Body of pancreas (tissue), 4 donors: ENCODE measurements at places on chromosomes 1 and 21.
A peak's percentile ranks its signal among the peaks of the same experiment; 100 is the strongest.

GRCh38 chr1:19101244-19101643 lies 108.8 kb downstream of the UBR4 start:
- H3K4me3 ChIP-seq, result no peak overlapping the region
- no peak overlapping the region for H3K27ac ChIP-seq
- DNase-seq, result no peak
- peaks cover 52% of the 10 kb centered on the region for H3K36me3 ChIP-seq
- H3K4me1 ChIP-seq, result no peaks in the 10 kb centered on the region
- H3K27me3 ChIP-seq, result no peaks in the 10 kb centered on the region

- no peak overlapping the region for H3K27ac ChIP-seq
- H3K27me3 ChIP-seq, result no peaks in the 10 kb centered on the region
These were observed 50.1 kb downstream of the ATF6 start for GRCh38 chr1:161816201-161816600.

- H3K4me1 ChIP-seq, result no peaks in the 10 kb centered on the region
- no peaks in the 10 kb centered on the region for H3K36me3 ChIP-seq
- H3K27me3 ChIP-seq, result no peaks in the 10 kb centered on the region
- no peak overlapping the region for H3K4me3 ChIP-seq
- H3K27ac ChIP-seq, result no peak overlapping the region
- no peak for DNase-seq
These were observed 10.1 kb upstream of the TIAM1 start for GRCh38 chr21:31354122-31354521.

- H3K4me1 ChIP-seq, result peaks cover 24% of the 10 kb centered on the region
- no peaks in the 10 kb centered on the region for H3K36me3 ChIP-seq
- no peak overlapping the region for H3K4me3 ChIP-seq
- DNase-seq, result no peak
These were observed 48.6 kb downstream of the MIGA1 start for GRCh38 chr1:77828098-77828497.

DNA sequence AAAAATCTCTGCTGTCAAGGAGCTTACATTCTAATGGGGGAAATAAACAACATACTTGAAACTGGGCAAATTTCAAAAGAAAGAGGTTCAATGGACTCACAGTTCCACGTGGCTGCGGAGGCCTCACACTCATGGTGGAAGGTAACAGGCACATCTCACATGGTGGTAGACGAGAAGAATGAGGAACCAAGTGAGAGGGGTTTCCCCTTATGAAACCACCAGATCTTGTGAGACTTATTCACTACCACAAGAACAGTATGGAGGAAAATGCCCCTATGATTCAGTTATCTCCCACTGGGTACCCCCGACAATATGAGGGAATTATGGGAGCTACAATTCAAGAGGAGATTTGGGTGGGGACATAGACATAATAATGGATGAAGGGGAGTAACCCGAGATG lies 226.4 kb downstream of the ZP4 start:
- no peaks in the 10 kb centered on the region for H3K27me3 ChIP-seq
- H3K36me3 ChIP-seq, result no peaks in the 10 kb centered on the region
- no peak overlapping the region for H3K27ac ChIP-seq
- H3K4me1 ChIP-seq, result no peaks in the 10 kb centered on the region
- no peak for DNase-seq
- H3K4me3 ChIP-seq, result no peak overlapping the region

GRCh38 chr1:57411262-57411661 lies 12.6 kb downstream of the DAB1 start:
- DNase-seq, result no peak
- H3K27ac ChIP-seq, result no peak overlapping the region
- no peaks in the 10 kb centered on the region for H3K27me3 ChIP-seq
- no peak overlapping the region for H3K4me3 ChIP-seq
- no peaks in the 10 kb centered on the region for H3K36me3 ChIP-seq

GRCh38 chr1:156121457-156121856 lies 6.9 kb downstream of the LMNA start:
- DNase-seq, result no peak
- no peaks in the 10 kb centered on the region for H3K36me3 ChIP-seq
- peaks cover 98% of the 10 kb centered on the region for H3K4me1 ChIP-seq
- H3K27me3 ChIP-seq, result no peaks in the 10 kb centered on the region
- H3K4me3 ChIP-seq, result no peak overlapping the region
- peak overlapping the region; percentile 92 for H3K27ac ChIP-seq

DNA sequence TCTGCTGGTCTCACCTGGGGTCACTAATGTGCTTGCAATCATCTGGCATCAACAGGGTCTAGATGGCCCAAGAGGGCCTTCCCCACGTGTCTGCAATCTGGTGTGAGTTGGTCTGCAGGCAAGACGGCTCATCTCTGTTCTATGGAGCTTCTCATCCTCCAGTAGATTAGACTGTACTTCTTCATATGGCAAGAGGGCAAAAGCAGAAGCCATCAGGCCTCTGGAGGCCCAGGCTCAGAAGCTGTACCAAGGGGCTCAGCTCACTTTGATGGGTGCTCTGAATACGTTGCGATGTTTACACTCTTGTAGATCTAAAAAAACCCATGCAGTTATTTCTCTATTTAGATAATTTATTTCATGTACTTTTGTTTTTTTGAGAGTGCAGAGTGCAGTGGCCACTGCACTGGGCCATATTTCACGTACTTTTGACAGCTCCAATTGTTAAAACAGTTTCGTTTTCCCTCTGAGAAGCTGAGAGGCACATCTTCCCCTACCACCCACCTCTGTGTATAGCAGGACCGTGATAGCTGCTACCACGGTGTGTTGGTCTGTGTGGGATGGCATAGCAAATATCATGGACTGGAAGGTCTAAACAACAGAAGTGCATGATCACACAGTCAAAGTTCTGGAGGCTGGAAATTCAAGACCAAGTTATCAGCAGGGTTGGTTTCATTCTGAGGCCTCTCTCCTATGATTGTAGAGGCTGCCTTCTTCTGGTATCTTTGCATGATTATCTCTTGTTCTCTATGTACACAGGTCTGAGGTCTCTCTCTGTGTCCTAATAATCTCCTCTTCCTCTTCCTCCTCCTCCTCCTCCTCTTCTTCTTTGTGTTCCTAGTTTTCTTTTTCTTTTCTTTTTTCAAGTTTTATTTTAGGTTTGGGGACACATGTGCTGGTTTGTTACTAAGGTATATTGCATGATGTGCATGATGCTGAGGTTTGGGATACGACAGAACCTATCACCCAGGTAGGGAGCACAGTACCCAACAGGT lies 17.0 kb downstream of the CITED4 start:
- no peaks in the 10 kb centered on the region for H3K27me3 ChIP-seq
- no peak overlapping the region for H3K4me3 ChIP-seq
- H3K36me3 ChIP-seq, result no peaks in the 10 kb centered on the region
- peak overlapping the region; percentile 5 for H3K27ac ChIP-seq

- no peaks in the 10 kb centered on the region for H3K36me3 ChIP-seq
- H3K27me3 ChIP-seq, result no peaks in the 10 kb centered on the region
- DNase-seq, result no peak
- H3K4me1 ChIP-seq, result no peaks in the 10 kb centered on the region
These were observed 223.9 kb downstream of the DUSP10 start for GRCh38 chr1:221517961-221518360.

- H3K4me1 ChIP-seq, result no peaks in the 10 kb centered on the region
- no peak overlapping the region for H3K27ac ChIP-seq
- no peak overlapping the region for H3K4me3 ChIP-seq
- no peak for DNase-seq
- H3K36me3 ChIP-seq, result no peaks in the 10 kb centered on the region
- no peaks in the 10 kb centered on the region for H3K27me3 ChIP-seq
These were observed 27.7 kb downstream of the PIGP start for GRCh38 chr21:37045149-37045548.

- H3K36me3 ChIP-seq, result no peaks in the 10 kb centered on the region
- no peak for DNase-seq
- peaks cover 54% of the 10 kb centered on the region for H3K4me1 ChIP-seq
- H3K27me3 ChIP-seq, result no peaks in the 10 kb centered on the region
- peak overlapping the region; percentile 72 for H3K27ac ChIP-seq
These were observed 829 bp downstream of the PEA15 start for GRCh38 chr1:160206036-160206389.

GRCh38 chr1:36450270-36450918 lies at the start of gene OSCP1:
TSS of gene OSCP1 (minus strand) at chr1:36450451. CDS start at chr1:36450369, 82 bp downstream.
- H3K27me3 ChIP-seq, result no peaks in the 10 kb centered on the region
- H3K27ac ChIP-seq, result peak within 1 kb of the TSS; percentile 89
- peak within 1 kb of the TSS; percentile 32 for H3K4me3 ChIP-seq
- H3K36me3 ChIP-seq, result peaks cover 4% of the 10 kb centered on the region
- H3K4me1 ChIP-seq, result peaks cover 14% of the 10 kb centered on the region

DNA sequence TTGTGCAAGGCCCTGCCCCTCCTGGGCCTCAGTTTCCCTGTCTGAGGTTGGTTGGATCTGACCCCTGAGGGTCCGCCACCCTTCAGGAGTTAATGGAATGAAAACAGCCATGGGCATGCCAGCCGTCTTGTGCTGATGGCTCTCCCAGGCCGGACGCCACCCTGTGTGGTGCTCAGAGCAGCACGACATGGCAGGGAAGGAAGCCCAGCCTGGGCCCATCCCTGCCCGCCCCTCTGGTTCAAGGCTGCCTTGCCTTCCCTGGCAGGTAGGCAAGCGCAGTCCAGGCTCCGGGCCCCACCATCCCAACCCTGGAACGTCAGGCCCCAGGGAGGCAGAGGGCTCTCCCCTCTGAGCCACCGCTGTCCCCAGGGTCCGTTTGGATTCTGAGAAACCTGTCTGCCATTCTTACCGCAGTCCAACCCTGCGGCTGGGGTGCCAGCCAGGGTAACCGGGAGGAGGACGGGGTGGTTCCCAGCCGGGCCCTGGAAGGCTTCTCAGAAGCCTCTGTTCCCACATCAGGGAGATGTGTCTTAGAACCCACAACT lies 108.5 kb upstream of the IFFO2 start:
- H3K36me3 ChIP-seq, result no peaks in the 10 kb centered on the region
- H3K27ac ChIP-seq, result peak overlapping the region; percentile 73
- H3K4me3 ChIP-seq, result no peak overlapping the region
- DNase-seq, result no peak
- peaks cover 66% of the 10 kb centered on the region for H3K4me1 ChIP-seq

- peaks cover 13% of the 10 kb centered on the region for H3K4me1 ChIP-seq
- no peak overlapping the region for H3K4me3 ChIP-seq
- no peak overlapping the region for H3K27ac ChIP-seq
- no peaks in the 10 kb centered on the region for H3K27me3 ChIP-seq
- peak; percentile 81 for DNase-seq
- H3K36me3 ChIP-seq, result no peaks in the 10 kb centered on the region
These were observed 62.4 kb upstream of the WNT4 start for GRCh38 chr1:22204989-22205913.

DNA sequence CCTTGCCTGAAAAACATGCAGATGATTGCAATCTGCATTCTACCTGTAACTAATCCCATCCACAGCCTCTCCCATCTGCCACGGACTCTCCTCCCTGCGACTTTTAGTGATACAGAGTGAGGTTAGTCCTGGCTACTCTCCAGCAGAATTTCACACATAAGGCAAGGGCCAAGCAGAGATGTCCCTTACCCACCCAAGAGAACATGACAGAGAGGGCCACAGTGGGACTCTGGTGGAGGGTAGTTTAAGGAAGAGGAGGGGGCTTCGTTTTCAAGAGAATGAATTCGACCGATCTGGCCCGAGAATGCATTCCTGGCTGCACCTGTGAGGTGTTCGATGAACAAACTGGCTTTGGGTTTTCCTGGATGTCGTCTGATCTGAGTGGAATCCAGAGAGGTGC lies 87.5 kb upstream of the SIM2 start:
- no peak overlapping the region for H3K27ac ChIP-seq
- H3K27me3 ChIP-seq, result no peaks in the 10 kb centered on the region
- H3K4me3 ChIP-seq, result no peak overlapping the region
- H3K4me1 ChIP-seq, result no peaks in the 10 kb centered on the region
- H3K36me3 ChIP-seq, result no peaks in the 10 kb centered on the region
- DNase-seq, result no peak

GRCh38 chr1:3053366-3053980 lies 15.5 kb upstream of the PRDM16 start:
- no peak overlapping the region for H3K4me3 ChIP-seq
- H3K4me1 ChIP-seq, result no peaks in the 10 kb centered on the region
- no peak overlapping the region for H3K27ac ChIP-seq
- H3K36me3 ChIP-seq, result no peaks in the 10 kb centered on the region

- H3K27ac ChIP-seq, result no peak overlapping the region
- no peak overlapping the region for H3K4me3 ChIP-seq
- no peaks in the 10 kb centered on the region for H3K36me3 ChIP-seq
- no peaks in the 10 kb centered on the region for H3K27me3 ChIP-seq
- H3K4me1 ChIP-seq, result no peaks in the 10 kb centered on the region
These were observed 184.6 kb downstream of the SDCCAG8 start for GRCh38 chr1:243440406-243440805.

DNA sequence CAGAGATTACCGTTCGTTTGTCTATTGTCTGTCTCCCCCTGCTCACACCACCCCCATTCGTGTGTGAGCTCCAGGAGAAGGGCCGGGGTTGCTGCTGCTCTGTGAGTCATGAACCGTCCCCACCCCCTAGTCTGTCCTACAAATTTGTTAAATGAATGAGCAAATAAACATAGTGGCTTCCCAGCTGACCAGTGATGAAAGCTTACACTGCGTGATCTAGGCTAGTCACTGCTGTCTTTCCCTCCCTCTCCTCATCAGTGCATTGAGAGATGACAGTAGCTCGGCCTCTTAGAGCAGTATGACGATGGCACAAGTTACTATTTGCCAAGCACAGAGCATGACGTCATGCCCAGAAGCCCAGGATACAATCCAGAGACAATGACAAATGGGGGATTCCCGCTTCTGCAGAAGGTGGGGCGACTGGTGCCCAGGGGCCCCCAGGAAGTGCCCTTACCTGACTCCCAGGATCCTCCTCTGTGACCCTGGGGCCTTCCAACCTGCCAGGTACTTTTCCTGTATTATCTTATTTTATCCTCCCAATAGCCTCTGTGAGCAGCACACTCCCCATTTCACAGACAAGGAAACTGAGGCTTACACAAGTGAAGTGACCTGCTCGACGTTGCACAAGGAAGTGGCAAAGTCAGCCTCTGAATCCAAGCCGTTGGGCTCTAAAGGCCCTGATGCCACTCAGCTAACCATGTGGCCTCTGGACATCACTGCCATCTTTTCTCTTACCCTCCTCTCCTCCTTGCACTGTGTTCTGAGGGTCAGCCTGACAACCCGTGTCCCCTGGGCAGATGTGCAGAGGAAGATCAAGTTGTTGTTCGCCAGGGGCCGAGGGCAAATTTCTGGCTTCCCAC lies 8.6 kb upstream of the EPHA2 start:
- peaks cover 24% of the 10 kb centered on the region for H3K4me1 ChIP-seq
- no peak for DNase-seq

DNA sequence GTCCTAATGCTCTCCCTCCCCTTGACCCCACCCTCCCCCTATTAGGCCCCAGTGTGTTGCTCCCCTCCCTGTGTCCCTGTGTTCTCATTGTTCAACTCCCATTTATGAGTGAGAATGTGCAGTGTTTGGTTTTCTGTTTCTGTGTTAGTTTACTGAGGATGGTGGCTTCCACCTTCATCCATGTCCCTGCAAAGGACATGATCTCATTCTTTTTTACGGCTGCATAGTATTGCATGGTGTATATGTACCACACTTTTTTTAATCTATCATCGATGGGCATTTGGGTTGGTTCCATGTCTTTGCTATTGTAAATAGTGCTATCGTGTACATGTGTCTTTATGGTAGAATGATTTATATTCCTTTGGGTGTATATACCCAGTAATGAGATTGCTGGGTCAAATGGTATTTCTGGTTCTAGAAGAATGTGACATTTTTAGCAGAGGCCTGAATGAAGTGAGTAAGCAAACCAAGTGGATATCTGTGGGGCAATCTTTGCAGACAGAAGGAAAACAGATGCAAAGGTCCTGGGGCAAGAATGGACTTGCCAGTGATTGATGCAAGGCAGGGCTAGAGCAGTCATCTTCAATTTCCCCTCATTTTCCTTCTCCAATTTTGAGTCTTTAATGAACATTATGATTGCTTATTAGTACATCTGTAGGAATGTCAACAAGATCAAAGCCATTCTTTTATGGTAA lies 50.2 kb downstream of the UBE4B start:
- no peak overlapping the region for H3K4me3 ChIP-seq
- H3K4me1 ChIP-seq, result no peaks in the 10 kb centered on the region
- H3K27ac ChIP-seq, result no peak overlapping the region
- no peak for DNase-seq
- H3K27me3 ChIP-seq, result no peaks in the 10 kb centered on the region
